NCI-H2227 treated with DMSO at 0.1 percent for 48 hours (cell line): ENCODE measurements at places on chromosomes 12 and 14.
A peak's percentile ranks its signal among the peaks of the same experiment; 100 is the strongest.

DNA sequence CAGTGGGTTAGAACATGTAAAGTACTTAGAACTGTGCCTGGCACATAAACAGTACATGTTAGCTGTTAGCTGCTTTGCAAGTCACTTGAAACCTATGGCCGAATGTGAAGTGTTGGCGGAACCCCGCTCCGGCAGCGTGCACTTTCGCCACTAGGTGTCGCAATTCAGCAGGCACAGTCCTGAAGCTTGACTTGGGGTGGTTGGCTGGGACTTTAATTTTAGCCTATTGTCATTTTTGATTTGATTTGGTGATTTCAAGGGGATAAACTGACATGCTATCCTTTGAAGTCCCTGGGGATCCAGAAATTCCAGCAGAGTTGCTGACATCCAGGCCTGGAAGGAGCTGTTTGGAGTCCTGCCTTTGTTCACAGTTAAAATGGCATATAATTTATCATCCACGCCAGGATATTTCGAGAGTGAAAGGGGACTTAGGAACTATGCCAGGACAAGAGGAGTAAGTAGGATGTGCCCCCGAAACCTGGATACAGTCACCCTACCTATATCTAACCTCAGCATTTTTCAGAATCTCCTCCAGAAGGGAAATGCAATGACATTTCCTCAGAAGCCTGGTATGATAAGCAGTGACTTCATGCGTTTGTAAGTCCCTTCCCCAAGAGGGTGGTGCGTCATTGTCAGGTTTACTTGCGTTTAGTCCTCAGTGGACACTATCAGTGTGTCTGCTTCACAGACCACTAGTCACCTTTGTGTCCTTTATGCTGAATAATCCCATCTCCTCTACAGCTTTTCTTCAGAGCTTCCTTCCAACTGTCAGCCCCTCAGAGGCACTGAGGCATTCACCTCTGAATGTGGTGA lies 3.5 kb upstream of the TSPAN9 start:
- DNase-seq, result peak; percentile 75

GRCh38 chr14:79567306-79567705 lies 644.0 kb downstream of the DIO2 start:
- DNase-seq, result no peak

DNA sequence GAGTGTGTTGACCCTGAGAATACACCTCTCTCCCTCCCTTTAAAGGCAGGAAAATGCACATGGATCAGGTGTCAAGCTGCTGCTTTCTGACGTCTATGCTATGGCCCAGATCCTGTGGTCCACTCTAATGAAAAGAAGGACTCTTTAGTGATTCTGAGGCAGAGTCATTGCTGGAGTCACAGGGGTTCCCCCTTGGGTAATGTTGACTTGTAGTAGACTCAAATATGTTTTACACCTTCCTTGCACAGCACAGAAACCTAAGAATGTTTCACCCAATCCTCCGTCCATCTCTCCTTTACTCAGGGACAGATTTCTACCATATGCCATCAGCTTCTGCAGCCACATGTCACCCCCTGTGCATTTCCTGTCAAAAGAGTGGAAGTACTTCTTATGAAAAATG lies 525.4 kb downstream of the TMEM121 start:
- no peak for DNase-seq

GRCh38 chr14:100375266-100375962 lies 52.3 kb downstream of the SLC25A47 start:
- no peak for DNase-seq

DNA sequence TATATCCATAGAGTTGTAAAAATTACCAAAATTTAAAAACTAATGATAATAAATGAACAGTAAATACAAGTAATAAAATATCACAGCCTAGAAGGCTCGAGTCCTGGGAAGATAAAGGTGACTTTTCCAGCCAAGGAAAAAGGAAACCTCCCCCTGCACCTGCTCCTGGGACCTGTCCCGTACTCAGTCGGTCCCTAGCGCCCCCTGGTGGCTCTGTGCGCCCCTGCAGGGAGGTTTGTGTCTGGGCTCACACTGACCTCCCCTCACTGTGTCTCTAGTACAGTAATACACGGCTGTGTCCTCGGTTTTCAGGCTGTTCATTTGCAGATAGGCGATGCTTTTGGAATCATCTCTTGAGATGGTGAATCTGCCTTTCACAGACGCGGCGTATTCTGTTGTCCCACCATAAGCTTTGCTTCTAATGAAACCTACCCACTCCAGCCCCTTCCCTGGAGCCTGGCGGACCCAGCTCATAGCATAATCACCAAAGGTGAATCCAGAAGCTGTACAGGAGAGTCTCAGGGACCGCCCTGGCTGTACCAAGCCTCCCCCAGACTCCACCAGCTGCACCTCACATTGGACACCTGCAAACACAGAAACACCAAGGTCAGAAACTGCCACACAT lies 1030.4 kb downstream of the TMEM121 start:
- DNase-seq, result no peak

DNA sequence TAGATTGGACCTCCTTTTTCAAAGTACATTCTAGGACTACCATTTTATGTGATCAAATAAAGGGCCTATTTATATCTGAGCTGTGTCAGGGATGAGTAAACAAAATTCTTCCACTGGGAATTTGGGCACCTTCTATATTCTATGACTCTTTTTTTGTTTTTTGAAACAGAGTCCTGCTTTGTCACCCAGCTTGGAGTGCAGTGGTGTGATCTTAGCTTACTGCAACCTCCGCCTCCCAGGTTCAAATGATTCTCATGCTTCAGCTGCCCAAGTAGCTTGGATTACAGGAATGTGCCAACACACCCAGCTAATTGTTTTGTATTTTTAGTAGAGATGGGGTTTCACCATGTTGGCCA lies 64.8 kb downstream of the DRAM1 start:
- DNase-seq, result no peak

- no peak for DNase-seq
These were observed 397.2 kb downstream of the NRXN3 start for GRCh38 chr14:78567343-78567742.

- DNase-seq, result no peak
These were observed 7.5 kb downstream of the TMEM52B start for GRCh38 chr12:10186299-10186698.

DNA sequence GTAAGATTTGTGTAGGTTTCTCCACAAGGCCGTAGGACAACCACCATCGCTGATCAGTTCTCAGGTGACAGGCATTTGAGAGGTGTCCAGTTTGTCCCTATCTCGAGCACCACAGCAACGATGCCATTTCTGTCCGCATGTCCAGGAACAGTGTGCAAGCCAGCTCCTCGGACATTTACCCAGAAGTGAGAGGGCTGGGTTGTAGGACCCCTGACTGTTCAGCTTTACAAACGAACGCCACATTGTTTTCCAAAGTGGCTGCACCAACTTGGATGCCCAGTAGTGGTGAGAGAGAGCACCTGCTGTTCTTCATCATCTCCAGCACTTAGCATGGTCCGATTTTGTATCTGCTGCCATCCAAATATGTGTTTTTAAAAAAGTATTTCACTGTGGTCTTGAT lies 38.6 kb downstream of the CYP46A1 start:
- DNase-seq, result no peak

GRCh38 chr12:49925433-49926204 lies 21.9 kb upstream of the FAIM2 start:
- DNase-seq, result no peak

DNA sequence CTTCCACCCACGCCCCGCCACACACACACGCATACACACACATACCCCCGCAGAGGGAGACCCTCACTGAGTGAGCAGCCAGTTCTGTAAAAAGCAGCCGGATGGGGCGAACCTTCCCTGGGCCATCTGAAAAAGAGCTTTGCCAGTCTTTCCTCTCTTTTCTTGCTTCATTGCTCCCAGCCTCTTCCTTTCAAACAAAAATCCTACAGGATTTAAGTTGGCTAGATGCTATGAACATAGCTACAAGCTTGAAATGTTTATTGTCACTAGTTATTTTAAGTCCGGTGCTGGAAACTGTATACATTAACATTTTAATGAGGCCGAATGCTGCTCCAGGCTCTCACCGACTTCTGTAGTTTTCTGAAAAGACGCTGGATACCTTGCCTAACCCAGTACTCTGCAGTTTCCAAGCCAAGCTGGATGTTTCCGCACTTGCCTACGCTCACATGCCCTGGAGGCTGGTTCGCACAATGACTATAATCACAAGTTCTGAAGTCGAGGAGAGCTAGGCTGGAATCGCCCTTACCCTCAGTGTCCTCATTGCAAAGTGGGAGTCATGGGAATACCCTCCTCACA lies 39.2 kb downstream of the LTBP2 start:
- peak; percentile 33 for DNase-seq

GRCh38 chr12:42958291-42958674 lies 368.7 kb upstream of the PRICKLE1 start:
- no peak for DNase-seq

DNA sequence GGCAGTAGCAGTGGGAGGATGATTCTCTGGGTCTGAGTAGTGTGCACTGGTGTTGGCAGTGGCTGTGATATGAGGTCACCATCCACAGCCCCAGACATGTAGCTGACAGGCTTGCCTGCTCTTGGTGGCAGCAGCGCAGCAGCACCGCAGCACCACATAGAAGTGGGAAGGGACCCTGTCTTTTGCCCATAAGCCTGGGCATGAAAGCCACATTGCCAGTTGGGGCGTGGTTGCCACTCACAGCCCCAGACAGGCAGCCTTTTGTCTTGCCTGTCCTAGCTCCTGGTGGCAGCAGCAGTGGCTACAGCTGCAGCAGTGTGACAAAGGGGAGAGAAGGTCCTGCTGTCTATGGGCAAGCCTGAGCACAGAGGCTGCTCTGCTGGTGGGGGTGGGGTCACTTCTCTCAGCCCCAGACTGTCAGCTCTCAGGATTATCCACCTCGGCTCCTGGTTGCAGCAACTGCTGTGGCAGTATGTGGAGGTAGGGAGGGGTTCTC lies 71.5 kb downstream of the BRMS1L start:
- DNase-seq, result no peak

DNA sequence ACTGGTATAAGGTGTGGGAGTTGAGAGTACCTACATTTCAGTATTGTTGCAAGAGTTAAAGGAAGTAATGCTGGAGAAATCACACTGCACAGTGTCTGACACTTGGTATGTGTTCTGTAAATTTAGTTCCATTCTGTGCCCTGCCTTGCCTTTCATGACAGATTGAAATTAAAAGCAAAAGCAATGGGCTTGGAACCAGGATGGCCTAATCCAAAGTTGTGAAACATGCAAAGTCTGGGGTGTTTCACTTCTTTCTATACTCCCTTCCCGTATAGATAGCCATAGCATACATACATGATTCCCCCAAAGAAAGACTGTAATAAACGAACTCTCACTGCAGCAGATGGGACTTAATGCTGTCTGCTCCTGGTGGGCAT lies 281.1 kb downstream of the NRXN3 start:
- DNase-seq, result no peak

- DNase-seq, result no peak
These were observed 118.1 kb downstream of the SLC38A1 start for GRCh38 chr12:46150735-46151134.

DNA sequence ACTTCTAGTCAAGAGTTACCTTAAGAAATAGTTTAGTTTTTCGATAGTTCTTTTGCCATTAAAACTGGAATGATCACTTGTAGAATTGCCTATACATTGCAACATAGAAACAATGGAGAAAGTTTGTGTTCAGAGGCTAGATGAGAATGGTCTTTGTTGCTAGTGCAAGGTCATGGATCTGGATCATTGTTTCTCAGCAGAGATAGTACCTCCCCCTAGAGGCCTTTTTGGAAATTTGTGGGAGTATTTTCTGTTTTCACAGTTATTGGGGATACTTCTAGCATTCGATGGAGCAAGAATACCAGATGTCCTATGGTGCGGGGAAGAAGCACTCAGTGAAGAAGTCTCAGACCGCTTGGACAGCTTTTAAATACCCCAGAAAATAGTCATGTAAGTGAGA lies 138.8 kb upstream of the HMGA2 start:
- DNase-seq, result no peak

DNA sequence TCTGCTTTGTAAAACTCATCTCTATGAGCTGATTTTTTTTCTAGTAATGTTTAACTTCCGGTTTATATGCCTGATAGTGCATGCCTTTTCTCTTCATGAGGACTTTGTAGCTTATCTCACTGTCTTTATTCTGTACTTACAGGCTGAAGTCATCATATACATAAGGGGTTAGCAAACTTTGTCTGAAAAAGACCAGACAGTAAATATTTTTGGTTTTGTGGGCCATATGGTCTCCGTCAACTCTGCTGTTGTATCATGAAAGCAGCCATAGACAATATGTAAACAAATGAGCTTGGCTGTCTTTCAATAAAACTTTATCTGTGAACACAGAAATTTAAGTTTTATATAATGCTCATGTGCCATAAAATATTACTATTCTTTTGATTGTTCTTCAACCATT lies 172.1 kb downstream of the GXYLT1 start:
- DNase-seq, result no peak

GRCh38 chr12:113184900-113185179 lies 438 bp downstream of the DDX54 start:
- DNase-seq, result peak; percentile 78

- DNase-seq, result no peak
These were observed 114.7 kb downstream of the LGMN start for GRCh38 chr14:92633724-92634123.
